ENCODE measurements at places on chromosomes 16 and 17.

GRCh38 chr17:2025622-2026309 lies 632 bp upstream of the RTN4RL1 start:
- no peak for DNase-seq

DNA sequence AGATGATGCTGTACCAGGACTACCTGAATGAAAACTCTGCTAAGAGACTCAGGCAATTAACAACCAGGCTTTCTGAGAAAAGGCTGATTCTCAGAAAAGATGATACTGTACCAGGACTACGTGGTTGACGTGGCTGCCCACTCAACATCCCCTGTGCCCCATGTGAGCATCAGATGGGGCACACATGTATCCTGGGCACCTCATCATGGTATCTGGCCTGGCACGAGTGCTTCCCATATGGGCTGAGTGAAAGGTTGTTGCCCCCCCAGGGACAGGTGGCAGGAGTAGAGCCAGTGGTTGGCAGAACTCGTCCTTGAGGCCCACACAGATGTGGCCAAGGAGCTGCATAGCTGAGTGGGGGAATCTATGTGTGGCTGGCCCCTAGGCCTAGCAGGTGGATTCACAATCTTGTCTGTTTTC lies 3.5 kb upstream of the CES4A start:
- no peak for DNase-seq

- no peak for DNase-seq
Measured at GRCh38 chr17:77319211-77320043, 178.7 kb downstream of the SEC14L1 start.

- DNase-seq: no peak
Measured at GRCh38 chr17:16932156-16932555, 39.8 kb downstream of the TNFRSF13B start.

- DNase-seq: no peak
Measured at GRCh38 chr16:79587897-79588296, 12.6 kb downstream of the MAF start.

DNA sequence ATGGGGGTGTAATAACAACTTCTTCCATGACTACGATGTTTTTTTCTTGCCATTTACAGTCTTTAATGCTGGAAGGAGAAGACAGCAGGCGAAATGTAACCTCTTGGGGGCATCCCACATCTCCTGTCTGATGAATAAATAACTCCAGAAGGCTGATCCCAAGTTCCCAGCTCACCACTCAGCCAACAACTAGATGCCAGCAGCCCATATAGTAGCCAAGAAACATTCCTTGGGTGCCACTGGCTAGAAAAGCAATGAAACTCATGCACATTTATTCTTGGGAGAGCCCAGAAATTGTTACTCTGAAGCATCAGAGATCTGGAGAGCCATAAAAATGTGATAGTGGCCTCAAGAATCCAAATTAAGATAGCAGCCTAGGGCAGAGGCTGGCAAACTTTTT lies 22.7 kb upstream of the TMEM101 start:
- no peak for DNase-seq

GRCh38 chr17:64773836-64774761 lies 112.0 kb upstream of the SMURF2 start:
- DNase-seq: peak; percentile 1

DNA sequence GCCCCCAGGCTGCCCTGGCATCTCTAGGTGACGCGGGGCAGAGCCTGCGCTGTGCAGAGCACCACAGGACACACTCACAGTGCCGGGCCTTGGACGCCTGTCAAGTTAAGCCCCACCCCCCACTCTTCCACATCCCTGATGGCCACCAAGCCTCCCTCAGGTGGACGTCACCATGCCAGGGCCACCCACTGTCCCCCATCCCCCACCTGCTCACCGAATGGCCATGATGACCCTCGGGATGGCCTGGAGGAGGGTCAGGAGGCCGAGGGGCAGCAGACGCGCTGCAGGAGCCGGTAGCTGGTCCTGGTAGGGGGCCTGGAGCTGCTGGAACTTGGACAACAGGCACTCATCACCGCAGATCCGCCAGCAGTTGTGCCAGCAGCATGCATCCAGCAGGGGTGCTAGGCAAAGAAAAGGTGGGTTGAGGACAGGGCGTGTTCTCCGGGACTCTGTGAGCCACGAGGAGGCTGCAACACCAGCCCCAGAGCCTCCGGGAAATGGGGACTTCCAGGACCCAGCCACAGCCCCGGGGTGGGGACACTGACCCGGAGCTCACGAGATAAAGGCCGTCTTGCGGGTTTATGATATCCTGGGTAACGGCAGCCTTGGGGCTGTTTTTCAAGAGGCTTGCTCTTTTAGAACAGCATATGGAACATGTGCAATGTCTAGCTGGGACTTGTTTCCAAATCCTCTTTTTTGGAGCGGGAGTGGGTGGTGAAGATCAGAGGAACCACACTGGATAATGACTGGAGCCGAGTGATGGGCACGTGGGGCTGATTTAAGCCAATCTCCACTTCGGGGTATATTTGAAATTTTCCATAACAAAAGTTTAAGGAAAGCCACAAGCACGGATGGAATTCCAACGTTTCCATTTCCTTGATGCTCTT lies 11.4 kb downstream of the C16orf95 start:
- no peak for DNase-seq

DNA sequence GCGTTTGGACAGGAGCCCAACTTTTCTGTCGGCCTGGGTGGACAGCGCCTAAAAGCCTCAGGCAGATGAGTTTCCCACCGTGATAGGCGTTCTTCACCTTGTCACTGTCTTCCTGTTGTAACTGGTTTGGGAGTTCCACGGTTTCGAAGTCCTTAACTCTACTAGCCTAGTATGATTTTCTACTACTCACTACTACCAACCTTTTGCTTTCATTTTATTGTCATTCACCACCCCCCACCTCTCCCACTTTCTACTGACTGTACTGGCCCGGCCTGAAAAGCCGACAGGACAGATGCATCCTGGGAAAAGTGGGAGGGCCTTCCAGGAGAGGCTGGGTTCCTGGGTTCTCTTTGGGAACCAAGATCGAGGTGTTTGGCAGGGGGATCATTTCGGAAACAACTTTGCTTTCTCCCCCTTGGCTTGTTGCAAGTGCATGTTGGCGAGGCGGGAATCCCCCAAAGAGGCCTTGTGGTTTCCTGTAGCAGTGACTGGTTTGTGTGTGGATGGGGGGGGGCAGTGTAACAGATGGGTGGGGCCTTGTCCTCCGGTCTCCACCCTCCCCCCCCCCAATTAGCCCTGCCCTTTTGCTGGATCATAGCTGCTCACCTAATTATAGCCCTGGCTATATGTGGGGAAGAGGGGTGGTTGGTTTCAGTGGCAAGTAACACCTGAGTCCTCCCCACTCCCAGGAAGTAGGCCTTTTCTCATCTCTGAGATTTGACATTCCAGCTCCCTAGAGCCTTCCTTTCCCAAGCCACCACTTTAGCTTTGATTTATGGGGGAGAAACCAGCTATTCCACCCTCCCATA lies 1.4 kb downstream of the EIF5A start:
- no peak for DNase-seq
